ENCODE measurements at places on chromosomes 13 and 19.

- no peak for DNase-seq
These were observed 85.3 kb upstream of the MYCBP2 start for GRCh38 chr13:77412116-77412635.

GRCh38 chr13:32036126-32036695, 4.6 kb downstream of the FRY start:
- no peak for DNase-seq

DNA sequence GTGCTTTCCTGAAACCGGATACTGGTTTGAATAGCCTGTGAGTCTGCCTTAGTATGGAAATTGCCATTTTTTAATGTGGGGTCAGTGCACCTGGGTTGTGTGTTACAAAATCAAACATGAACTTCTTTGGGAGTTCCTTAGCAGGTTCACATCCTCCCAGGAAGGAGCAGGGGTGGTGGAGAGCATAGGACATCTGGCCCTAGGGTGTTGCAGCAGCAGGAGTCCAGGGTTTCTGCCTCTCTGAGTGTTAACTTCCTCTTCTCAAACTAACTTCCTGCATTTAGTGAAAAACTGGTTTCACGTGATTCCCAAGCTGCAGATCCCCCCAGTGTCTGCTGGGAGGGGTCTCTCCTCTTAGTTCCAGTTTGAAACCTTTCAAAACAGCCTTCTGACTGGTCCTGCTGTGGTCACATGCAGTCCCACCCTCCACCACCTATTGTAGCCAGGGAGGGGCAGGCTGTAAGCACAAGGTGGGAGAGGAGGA, 7.2 kb downstream of the RNASEH2B start:
- no peak for DNase-seq

- DNase-seq: no peak
These were observed 30.7 kb downstream of the SLC7A1 start for GRCh38 chr13:29564818-29565217.

DNA sequence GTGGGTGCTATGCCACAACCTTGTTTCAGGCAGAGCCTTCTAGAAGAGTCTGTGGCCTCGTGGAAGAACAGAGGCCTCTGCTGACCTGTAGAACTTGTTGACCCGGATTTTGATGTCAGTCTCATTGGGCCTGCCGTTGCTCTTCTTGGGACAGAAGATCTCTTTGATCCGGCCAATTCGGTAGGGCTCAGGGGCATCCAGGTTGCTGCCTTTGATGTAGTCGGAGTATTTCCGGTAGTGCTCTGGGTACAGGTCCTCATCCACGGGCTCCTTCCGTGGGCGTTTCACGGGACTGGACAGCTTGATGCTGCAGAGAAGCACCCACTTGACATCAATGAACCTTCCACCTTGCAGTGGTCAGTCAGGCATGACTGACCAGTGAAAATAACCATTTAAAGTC, 24.0 kb upstream of the EIF3G start:
- DNase-seq: no peak

- no peak for DNase-seq
These were observed 498 bp downstream of the PROZ start for GRCh38 chr13:113158946-113159345.

- no peak for DNase-seq
These were observed 1437.6 kb downstream of the UQCRFS1 start for GRCh38 chr19:27775395-27775794.

GRCh38 chr19:15021286-15022007, 27.8 kb upstream of the CASP14 start:
- DNase-seq: no peak

GRCh38 chr19:9498183-9498902, at the start of gene ZNF560:
Gene ZNF560, minus strand, starts transcription at chr19:9498616. Its CDS starts 23,303 bp downstream, at chr19:9475313.
- peak; percentile 50 for DNase-seq

DNA sequence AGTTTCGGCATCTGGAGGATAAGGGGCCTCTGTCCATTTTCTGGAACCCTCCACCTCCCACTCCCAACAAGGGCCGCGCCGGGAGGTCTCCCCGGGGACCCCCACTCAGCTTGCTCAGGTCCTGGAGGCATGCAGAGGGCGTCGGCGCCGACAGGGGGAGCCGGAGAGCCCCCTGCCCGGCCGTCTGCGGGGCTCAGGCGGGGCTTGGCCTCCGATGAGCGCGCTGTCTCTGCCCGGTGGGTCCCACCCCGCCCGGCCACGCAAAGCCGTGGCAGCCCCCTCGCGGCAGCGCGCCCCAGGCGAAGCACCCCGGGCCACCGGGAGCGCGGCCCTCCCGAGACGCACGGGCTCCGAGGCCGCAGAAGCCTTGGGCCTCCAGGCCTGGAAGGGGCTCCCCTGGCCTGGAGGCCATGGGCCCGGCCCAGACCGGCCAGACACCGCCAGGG, 149.7 kb upstream of the ZNF536 start:
- peak; percentile 42 for DNase-seq

DNA sequence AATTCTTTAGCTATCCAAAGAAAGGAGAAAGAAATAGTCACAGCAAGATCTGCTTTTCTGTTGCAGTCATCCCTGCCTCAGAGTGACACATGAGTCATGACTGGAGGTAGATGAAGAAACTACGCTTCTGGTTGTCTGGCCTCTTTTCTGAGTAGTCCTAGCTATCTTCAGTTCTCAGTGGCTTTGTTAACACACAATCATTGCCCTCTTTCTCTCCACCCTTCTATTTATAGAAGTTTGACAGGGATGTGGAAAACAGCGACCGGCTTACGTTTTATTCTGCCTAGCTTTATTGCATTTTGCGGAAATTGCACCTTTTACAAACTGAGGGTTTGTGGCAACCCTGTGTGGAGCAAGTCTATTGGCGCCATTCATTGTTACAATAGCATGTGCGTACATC, 26.7 kb downstream of the SPATA13 start:
- DNase-seq: peak; percentile 14

DNA sequence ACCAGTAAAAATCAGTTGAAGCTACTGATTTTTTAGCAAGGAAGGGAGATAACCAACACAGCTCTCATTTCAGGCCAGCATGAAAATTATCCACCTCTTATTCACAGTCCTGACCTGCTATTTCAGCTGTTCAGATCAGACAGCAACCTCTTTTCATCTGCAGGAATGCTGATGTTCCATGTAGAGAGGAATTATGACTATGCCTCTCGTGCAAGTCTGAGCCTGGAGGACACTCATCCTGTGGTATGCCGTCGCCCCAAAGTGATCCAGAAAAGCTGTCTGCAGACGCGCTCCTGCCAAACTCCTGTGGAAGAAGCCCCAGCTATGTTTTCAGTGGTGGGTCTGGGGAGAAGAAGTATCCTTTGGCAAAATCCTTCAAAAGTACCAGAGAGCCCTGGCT, 563.5 kb upstream of the SLITRK1 start:
- DNase-seq: no peak

DNA sequence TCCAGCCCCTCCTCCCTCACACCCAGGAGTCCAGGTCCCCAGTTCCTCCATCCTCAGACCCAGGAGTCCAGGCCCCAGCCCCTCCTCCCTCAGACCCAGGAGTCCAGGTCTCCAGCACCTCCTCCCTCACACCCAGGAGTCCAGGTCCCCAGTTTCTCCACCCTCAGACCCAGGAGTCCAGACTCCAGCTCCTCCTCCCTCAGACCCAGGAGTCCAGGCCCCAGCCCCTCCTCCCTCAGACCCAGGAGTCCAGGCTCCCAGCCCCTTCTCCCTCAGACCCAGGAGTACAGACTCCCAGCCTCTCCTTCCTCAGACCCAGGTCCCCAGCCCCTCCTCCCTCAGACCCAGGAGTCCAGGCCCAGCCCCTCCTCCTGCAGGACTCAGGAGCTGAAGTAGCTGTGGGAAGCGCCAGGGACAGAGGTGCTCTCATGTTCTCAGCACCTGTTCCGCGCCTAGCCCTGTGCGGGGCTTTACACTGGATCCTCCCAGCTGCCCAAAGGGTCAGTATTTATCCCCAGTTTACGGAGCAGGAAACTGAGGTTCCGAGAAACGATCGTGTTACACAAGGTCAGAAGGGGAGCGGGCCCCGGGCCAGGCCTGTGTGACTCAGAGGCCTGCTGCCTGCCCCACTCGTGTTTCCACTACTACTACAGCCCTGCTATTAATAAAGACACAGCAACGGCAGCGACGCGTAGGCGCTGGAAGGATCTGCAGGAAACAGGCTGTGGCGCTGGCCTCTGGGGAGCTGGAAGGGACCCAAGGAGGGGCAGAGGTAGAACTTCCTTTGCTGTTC, 1.7 kb upstream of the SBK3 start:
- DNase-seq: no peak

GRCh38 chr19:16418597-16418962, 53.2 kb downstream of the EPS15L1 start:
- no peak for DNase-seq

GRCh38 chr13:88288326-88288725, 617.2 kb downstream of the SLITRK5 start:
- no peak for DNase-seq

- DNase-seq: peak; percentile 39
These were observed 4.1 kb downstream of the ATP8A2 start for GRCh38 chr13:25375727-25376358.

DNA sequence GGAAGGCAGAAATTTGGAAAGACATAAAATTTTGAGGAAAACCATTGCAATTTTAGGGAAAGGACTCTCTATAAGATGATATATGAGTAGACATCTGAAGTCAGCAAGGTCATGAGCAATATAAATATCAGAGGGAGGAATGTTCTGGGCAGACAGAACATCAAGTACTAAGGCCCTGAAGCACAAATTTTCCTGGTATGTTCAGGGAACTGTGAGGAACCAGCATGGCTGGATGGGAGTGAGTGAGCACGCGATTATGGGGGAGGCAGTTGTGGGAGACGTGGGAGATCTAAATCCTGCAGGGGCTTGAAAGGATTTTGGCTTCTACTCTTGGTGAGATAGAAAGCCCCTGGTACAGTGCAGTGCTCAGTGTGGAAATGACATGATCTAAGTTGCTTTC, 112.0 kb downstream of the TBC1D4 start:
- no peak for DNase-seq

GRCh38 chr13:38628554-38628953, 58.3 kb upstream of the FREM2 start:
- DNase-seq: no peak

DNA sequence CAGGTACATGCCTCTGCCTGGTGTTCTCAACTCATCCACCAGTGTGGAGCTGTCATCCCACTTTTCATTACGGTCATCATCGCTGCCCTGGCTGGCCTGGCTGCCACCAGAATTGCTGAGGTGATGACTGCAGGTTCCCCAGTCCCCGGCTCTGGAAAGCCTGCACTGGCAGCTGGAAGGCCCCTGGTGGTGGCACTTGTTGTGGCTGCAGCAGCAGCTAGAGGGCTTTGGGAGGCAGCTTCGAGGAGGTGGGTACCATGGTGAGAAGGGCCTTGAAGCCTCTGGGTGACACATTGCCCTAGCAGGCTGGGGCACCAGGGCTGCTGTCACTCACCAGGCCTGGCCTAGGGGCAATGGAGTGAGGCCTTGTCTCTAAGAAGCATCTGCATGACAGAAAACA, 25.3 kb upstream of the ZNF14 start:
- DNase-seq: no peak

DNA sequence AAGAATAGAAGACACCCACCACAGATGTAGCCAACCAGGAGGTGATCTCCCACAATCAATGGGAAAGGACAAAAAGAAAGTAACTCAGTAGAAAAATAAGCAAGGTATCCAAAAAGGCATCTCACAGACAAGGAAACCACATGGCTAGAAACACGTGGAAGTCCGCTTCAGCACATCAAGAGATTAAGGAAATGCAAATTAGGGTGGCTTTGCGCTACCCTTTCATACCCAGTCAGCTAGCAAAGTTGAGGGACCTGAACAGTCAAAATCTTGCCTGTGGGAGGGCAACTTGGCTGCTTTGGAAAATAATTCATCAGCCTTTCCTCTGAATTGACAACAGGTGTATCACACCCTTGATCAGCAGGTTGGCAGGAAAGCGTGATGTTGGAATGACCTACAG, 11.6 kb upstream of the UQCR11 start:
- DNase-seq: no peak

DNA sequence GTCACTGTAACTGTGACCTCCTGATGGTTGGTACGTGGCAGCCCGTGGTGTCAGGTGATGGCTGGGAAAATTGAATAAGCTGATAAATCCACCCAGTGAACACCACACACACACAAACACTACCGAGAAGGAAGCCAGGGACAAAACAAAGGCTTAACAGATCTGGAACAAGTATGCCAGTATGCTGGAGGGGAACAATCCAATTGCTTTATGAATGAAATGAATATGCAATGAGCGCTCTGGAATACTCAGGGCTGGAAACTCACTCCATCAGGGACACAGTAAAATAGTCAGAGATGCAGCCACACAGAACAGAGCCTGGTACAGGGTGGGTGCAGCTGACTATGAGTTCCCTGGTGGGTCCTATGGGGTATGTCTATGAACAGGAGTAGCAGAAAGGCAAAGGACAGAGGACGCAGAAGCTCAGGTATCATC, 16.7 kb downstream of the TMTC4 start:
- no peak for DNase-seq

DNA sequence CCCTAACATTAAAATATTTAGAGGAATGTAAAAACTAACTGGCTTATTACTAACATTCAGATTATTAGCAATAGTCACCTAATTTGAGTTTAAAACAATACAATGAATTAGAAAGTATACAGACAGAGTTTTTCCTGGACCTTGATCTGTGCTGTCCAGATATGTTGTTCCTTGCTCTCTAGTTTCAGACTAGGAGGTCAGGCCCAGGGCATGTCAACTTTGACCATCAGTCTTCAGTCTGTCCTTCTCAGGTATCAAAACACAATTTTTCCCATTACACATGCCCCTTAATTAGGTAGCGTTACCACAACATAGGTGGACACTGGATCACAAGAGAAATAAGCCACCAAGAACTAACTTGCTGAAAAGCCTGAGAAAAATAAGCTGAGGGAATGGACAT, 197.0 kb downstream of the MAB21L1 start:
- no peak for DNase-seq

GRCh38 chr19:3469638-3470499, 10.5 kb downstream of the SMIM24 start:
- DNase-seq: no peak

GRCh38 chr19:15315101-15315500, 17.2 kb downstream of the BRD4 start:
- no peak for DNase-seq

DNA sequence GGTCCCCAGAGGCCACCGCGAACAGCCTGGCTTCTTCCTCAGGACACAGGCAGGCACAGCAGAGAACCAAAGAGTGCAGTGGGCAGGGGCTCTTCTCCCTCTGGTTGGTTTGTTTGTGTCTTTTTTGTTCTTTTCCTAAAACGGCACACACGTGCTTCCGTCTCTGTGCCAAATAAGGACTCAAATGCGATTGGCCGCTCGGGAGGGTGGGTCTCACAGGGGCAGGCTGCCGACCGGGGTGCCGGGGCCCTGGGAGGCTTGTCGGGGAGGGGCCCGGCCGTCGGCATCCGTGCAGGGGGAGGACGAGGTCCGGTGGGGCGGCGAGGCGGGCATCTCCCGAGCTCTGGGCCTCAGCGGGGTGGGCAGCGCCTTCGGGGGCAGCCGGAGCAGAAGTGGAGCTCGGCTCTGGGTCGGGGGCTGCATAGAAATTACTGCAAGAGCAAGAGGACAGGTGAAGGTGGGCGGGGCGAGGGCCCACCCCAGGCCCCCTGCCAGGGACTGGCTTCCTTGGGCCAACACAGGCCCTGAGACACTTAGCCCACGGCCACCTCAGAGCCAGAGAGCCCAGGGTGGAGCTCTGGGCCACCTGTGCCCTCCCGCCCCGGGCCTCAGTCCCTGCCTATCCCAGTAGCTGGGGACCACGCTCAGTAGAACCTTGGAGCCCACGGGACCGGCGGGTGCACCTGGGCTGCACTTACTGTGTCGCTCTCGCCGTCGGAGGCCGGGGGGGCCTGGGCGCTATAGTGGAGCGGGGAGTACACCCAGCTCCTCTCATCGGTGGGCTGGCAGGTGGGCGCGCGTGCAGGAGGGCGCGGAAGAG, 6.4 kb upstream of the CACTIN start:
- DNase-seq: no peak

- no peak for DNase-seq
These were observed 1.3 kb downstream of the ZNF616 start for GRCh38 chr19:52138278-52138982.

All from stimulated activated naive CD8-positive, alpha-beta T cell treated with anti-CD3 and anti-CD28 coated beads, Interleukin-15, amount 100 ng/mL, for 72 hours (primary cell).